ENCODE measurements at places on chromosomes 2 and 18.

DNA sequence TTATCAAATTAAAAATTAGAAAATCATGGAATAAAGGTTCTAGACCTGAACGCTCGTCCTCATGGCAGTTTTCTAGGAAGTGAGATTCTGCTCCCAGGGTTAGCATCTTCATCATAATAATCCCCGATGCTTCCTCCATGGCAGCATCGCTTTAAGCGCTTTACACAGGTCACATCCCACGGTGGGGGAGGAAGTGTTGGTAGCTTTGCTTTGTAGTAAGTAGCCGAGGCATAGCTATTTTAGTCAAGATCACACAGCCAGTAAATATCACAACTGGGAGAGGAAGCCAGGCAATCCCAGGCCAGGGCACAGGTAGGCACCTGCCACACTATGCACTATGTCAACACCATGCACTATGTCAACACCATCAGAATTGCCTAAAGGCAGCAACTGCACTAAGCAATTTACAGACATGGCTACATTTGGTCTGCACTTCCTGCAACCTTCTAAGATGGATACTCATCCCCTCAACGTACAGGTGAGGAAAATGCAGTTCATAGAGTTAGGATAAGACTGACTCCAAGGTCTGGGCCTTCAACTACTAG is 205.5 kb downstream of the FBXO15 start:
- no peak for ATAC-seq

GRCh38 chr2:102001767-102002142 is 10.0 kb downstream of the IL1R2 start:
- no peak for ATAC-seq

GRCh38 chr2:172693037-172693436 is 42.6 kb upstream of the RAPGEF4 start:
- no peak for ATAC-seq

- ATAC-seq = no peak
Measured at GRCh38 chr2:237411092-237411601, 2.8 kb downstream of the COL6A3 start.

DNA sequence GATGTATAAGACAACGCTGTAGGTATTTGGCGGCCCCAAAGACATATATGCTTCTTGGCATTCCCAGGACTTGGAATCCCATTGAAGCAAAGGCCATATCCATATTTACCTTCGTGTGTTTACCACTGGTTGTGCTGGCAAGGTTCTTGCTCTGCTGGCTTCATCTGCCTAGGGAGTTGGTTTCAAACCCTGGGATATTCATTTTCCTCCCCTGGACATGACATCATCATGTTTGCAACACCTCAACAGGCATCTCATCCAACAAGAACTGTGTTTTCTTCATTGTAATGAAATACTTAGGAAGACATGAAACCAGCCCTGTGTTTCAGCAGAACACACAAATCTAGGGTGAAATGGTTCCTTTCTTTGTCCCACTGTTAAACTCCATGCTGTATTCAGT is 77.9 kb upstream of the PHLPP1 start:
- ATAC-seq = no peak

DNA sequence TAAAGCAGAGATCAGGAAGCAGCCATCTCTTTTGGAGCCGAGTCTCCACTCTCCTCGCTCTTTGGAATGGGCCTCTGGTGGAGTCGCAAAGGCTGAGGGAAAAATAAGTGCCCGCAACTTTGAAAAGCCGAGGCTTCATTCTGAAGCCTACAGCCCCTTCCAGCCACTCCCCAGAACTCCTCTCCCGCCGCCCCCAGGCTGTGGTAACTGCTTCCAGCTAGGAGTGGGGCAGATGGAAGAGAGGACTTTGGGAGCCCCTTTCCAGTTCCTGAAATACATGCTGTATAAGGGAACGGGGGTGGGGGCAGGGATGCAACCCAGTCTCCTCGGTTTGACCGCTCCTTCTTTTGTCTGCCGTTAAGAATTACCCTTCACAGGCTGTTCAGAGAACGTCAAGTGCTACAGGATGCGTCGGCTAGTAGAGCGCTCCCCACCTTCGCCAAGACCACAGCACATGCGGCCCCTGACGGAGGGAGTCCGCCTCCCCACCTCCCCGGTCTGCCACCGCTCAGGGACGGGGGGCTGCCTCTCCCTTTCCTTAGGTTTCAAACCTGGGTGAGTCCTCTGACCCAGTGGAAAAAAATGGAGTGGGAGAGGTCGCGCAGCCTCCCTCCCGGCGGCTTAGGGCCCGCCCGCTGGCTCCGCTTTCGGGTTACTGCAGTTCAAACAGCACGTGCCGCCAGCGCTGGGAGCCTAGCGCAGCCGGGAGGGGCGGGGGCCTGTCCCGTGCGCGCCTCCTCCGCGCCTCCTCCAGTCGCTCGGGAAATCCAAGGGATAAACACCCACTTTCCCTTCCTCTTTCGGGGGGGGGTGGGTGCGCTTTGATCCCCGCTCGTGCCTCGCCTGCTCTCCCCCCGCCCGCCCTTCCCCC is 4.9 kb downstream of the CYP26B1 start:
- ATAC-seq = no peak
